ENCODE measurements at places on chromosomes 2 and 18.

DNA sequence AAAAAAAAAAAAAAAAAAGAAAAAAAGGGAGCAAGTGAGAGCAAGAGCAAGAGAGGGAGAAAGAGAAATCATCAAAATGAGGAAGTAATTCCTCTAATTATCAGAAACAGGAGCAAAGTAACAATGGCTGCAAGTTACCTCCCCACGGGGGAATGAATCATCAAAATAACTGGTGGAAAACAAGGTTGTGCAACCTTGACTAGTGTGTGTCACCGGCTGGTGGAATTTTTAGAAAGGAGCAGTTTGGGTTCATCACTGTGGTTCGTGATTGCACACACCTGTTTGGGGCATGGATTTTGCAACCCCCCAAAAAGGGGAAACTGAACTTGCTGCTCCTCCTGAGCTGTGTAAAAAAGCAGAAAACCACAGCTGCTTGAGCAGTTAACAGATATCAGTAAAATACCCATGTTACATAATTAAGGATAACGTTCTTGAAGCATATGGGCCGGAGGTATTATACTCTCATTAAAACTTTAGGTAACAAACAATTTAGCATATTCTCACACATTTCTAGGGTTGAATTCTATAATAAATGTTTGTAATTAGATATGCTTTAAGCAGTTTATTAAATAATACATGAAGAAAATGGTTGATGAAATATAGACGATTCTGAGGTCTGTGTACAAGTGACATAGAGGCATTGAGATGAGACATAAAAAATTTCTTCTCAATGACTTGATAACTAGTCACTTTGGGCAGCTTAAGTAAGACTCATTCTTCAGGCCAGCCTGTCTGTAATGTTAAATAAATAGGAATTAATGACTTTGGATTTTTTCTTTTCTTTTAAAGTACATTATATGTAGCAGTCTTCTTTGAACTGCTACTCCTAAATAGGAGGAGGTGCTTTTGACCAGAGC, 184.2 kb upstream of the ZEB2 start:
- DNase-seq = no peak

- no peak for DNase-seq
Observed at GRCh38 chr18:13541621-13542519, 184.5 kb downstream of the FAM210A start.

DNA sequence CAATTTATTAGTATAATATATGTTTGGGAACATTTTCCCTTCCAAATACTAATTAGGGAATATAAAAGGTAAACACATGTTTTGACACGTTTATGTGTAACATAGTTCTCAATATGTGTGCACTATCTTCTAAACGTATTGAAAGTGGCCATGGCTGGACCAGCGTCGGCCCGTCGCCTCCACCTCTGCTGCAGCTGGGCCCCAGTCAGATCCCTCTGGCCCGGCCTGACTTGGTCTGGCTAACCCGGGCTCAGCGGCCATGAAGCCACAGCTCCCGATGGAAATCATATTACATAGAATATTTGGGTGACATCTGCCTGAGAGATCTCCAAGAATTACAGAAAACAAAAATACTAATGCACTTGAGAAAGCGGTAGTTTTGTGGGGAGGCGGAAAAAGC, 474.4 kb upstream of the CDH2 start:
- DNase-seq = no peak

GRCh38 chr2:173323371-173323770, 31.3 kb upstream of the CDCA7 start:
- no peak for DNase-seq

- DNase-seq = no peak
Observed at GRCh38 chr2:6828299-6828584, 37.5 kb downstream of the CMPK2 start.

- DNase-seq = no peak
Observed at GRCh38 chr18:44712025-44712424, 31.3 kb downstream of the SETBP1 start.

DNA sequence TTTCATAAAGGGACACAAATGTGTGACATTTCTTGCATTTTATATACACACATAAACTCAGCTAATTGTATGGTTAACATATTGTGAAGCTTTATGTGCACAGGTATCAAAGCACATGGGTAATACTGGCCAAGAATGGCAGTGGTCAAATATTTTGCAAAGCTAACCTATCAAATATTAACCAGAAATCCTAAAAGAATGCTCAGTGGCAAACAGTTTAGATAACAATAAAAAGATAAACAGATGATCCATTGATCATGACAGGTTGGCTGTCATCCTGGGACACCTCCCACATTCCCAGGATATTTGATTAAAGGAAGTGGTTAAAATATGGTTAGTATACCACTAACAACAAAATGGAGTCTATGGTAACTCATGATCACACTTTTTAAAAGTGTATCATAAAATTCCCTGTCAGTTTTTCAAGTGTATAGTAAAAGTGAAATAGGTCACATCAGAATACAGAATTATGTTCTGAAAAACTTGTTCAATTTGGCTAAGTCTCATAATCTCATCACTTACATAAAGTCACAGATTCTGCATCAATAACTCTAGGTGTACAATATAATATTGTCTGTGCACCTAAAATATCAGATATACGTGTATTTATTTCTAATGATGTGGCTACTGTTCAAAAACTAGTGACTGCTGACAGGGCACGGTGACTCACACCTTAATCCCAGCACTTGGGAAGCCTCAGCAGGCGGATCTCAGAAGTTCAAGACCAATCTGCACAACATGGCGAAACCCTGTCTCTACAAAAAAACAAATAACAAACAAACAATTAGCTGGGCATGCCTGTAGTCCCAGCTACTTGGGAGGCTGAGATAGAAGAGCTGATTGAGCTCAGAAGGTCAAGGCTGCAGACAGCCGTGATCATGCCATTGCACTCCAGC, 48.9 kb downstream of the CDH2 start:
- no peak for DNase-seq

GRCh38 chr2:98664323-98664722, 55.9 kb downstream of the UNC50 start:
- no peak for DNase-seq

DNA sequence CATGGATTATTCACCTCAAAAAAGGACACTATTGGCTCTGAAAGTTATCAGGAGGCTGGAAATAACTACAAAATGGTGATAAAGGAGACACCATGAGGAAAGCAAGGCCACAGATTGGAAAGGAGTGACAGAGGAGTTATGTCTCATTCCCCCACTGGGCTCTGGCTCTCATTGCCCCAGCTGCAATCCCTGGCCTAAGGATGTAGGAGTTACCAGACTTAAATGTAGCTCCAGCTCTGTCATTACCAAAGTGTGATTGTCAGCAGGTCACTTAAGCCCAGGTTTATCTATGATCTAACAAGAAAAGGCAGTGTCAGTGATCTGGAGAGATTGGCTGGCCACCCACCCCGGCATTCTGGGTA, 1228.2 kb upstream of the DDX18 start:
- DNase-seq = no peak

- no peak for DNase-seq
Observed at GRCh38 chr2:66849153-66849755, 414.3 kb downstream of the MEIS1 start.

GRCh38 chr2:39595116-39595515, 70.6 kb upstream of the TMEM178A start:
- DNase-seq = no peak

GRCh38 chr2:168212167-168212566, 35.2 kb downstream of the STK39 start:
- no peak for DNase-seq

GRCh38 chr2:231991664-231992063, 30.2 kb downstream of the DIS3L2 start:
- no peak for DNase-seq

- DNase-seq = no peak
Observed at GRCh38 chr2:223860809-223861738, 23.7 kb upstream of the AP1S3 start.

DNA sequence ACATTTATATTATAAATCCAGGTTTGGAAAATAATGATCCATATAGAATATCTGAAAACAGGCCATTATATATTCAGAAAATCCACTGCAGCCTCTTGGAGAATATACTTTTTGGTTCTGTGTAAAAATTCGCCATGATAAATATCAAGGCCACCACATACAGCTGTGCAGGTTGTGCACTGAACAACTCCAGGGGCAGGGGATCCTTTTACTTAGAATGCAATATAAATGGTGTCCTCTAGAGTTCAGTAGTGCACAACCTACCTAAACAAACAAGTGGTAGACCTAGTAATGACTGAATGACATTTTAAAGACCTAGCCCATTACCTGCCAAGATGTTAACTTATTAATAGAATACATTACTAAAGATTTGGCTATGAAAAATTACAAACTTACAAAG, 22.4 kb downstream of the MOGAT1 start:
- no peak for DNase-seq

DNA sequence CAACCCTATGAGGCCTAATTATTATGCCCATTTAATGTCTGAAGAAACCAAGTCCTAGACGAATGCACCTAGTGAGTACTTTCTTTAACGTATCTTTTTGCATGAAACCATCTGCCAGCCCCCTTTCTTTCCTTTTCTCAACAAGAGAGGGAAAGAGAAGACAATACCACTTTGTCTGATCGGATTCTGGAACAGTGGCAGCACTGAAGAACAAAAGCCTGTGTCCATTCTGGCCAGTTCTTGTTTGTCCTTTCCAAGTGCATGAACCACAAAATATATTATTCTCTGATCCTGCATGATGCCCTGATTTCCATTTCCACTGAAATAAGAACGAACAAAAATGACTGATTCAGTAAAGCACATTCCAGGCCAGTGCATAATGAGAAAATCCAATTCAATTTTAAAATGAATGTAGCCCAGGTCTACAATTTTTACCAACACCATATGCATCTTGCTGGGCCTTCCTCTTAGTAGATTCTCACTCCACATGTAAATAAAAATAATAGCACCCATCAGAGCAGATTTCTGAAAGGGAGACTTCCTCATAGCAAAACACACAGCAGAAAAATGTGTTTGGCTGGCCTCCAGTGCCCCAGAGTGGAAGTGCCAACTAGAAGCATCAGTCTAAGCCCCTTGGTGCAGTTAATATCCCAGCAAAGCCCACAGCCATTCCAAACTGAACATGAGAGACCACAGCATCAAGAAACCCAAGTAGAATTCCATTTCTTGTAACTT, 422.6 kb upstream of the ID2 start:
- DNase-seq = no peak

DNA sequence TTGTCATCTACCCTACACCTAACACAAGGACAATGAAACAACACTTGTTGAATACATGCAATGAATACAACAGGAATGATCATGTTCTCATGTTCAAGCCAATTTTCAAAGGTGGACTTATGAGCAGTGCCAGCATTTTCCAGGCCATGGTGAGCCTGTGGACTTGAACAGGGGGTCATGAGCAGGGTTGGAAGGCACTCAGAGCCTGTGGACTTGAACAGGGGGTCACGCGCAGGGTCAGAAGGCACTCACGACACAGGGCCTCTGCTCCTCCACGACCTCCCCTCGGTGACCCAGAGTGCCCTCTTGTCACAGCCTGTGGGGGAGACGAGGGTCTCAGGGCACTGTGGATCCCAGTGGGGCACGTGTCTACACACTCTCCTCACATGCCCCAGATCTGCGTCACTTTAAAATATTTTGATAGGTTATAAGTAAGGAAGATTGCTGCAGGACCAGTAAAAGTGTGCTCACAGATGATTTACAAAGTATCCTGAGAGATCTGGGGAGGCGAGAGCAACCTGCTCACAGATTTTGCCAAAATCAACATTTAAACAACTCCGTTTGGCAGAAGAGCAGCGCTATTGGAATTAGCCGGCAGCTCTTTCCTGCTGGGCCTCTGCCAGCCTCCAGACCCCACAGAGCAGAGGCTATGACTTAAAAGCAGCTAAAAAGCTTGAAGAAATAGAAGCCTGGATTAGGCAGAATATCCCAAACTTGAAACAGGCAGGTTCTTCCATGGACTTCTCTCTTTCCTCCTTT, 121.9 kb downstream of the TMEM18 start:
- no peak for DNase-seq

DNA sequence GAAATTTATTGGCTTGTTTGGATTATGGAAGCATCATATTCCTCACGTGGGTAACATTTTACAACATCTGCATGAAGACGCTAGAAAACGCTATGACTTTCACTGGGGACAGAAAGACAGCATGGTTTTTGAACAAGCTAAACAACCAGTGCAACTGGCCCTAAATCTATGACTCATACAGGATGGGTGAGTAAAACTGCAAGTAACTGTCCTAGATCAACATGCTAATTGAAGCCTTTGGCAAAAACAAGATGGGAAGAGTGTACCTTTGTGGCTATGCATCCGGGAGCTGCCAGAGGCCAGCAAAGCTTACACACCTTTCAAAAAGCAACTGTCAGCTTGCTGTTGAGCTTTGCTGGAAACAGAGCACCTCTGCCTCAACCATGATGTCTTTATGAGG, 1096.0 kb upstream of the DDX18 start:
- no peak for DNase-seq

GRCh38 chr2:151640087-151640486, 94.2 kb downstream of the NEB start:
- DNase-seq = no peak

- no peak for DNase-seq
Observed at GRCh38 chr2:175206866-175207265, 25.4 kb upstream of the ATP5MC3 start.

DNA sequence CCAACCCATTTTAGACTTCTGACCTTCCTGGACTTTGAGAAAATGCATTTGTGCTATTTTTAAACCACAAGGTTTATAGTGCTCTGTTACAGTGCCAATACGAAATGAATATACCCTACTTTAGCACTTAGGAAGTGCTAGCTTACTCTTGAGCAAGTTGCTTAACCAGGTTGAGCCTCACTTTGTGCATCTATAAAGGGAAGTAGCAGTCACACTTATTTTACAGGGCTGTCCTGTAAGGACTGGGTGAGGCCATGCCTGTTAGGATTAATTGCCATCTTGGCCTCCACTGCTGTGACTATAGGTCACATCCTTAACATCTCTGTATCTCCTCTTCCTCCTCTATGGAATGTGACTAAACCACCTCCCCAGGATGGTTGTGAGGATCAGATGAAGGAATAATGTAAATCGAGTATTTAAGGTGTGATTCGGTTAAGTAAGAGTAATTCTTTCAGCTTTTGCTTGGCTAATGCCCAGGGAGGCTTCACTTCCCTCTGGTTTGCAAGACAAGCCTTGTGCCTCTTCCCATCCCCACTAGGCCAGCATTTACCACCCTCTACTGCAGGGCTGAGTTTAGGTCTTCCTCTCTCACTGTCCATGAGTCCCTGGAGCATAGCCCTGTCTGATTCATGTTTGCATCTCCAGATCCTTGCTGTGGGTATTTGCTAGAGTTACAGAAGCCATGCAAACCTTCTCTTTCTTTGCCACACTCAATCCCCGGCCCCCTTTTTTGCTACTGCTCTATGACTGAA, 341.2 kb downstream of the ZNF521 start:
- DNase-seq = no peak

DNA sequence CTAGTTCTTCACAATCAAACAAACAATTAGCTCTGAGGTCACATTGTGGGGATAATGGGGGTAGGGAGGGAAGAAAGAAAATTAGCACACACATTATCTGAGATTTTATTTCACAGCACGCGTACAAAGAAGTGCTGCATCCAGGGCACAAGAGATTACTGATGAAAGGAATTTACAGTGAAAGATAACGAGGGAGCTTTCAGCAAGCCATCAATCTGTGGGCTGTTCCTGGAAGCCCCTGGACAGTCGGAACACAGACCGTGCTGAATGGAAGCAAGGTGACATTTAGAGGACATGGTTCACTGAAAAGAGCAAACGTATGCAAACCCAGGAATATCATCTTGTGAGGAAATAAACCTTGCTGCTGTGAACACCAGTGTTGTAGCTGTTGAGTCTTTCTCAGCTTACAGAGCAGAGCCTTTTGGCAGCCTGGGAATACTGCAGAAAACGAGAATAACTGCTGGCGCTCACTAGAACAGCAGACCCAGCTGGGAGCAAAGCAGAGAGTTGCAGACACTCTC, 63.2 kb downstream of the SCG2 start:
- no peak for DNase-seq

All from stimulated activated CD8-positive, alpha-beta memory T cell treated with anti-CD3 and anti-CD28 coated beads, Interleukin-7, amount 100 ng/mL, for 1 hour (primary cell).